ENCODE measurements at places on chromosomes 13 and 19.
A peak's percentile ranks its signal among the peaks of the same experiment; 100 is the strongest.

GRCh38 chr19:31545777-31546176 lies 196.5 kb upstream of the TSHZ3 start:
- DNase-seq, result no peak

GRCh38 chr19:48806818-48807589 lies 3.8 kb downstream of the BCAT2 start:
- DNase-seq, result no peak

DNA sequence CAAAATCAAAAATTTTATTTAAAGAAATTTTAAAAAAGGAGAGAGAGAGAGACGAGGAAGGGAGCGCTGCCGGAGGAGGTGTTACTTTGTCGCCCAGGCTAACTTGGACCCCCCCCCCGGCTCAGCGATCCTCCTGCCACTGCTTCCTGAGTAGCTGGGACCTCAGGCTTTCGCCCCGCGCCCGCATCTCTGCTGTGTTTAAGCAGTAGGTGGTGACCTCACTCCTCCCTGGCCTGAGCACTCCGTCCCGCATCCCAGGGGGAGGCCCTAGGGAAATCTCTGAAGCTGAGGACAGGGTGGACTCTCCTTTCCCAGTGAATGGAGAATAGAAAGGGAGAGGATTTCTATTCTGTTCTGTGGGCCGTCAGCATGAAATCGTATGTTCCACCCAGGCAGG lies 485 bp upstream of the ZNF845 start:
- no peak for DNase-seq

GRCh38 chr13:28321756-28322155 lies 173.2 kb downstream of the FLT1 start:
- DNase-seq, result no peak

GRCh38 chr19:46478356-46478986 lies 7.1 kb upstream of the PNMA8A start:
- DNase-seq, result no peak

DNA sequence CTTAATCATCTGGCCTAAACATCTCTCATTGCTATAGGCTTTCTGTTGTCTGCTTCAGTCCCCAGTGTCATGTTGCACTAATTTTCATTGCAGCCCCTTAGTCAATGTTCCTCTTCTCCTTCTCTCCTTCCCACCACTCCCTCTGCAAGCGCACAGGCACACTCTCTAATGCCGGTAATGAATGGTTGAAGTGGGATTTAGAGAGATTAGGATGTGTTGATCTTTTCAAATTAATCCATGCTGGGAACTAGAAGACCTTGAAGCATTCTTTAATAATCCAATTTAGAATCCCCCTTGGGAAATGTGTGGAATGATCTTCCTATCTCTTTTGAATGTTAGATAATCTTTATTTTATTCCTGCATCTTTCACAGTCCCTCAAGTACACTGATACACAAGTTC lies 33.2 kb upstream of the NDFIP2 start:
- DNase-seq, result no peak

DNA sequence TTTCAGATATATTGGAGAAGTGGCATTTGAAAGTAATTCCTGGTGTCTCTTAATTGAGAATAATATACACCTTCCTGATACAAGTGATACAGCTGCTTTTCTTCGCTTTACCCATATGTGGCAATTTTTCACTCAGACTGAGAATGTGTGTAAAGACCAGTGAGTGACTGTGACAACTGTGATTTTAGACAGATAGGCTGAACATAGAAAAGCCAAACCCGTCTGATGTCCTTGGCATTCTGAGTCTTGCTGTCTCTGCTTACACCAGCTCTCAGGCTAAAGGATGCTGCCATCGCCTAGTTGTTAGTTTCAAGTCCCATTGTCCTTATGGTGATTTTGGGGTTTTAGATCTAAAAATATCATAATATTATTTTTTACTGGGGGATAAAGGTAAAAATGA lies 492.6 kb downstream of the RFC3 start:
- DNase-seq, result no peak

GRCh38 chr19:2461751-2462634 lies 5.2 kb upstream of the LMNB2 start:
- DNase-seq, result peak; percentile 77

DNA sequence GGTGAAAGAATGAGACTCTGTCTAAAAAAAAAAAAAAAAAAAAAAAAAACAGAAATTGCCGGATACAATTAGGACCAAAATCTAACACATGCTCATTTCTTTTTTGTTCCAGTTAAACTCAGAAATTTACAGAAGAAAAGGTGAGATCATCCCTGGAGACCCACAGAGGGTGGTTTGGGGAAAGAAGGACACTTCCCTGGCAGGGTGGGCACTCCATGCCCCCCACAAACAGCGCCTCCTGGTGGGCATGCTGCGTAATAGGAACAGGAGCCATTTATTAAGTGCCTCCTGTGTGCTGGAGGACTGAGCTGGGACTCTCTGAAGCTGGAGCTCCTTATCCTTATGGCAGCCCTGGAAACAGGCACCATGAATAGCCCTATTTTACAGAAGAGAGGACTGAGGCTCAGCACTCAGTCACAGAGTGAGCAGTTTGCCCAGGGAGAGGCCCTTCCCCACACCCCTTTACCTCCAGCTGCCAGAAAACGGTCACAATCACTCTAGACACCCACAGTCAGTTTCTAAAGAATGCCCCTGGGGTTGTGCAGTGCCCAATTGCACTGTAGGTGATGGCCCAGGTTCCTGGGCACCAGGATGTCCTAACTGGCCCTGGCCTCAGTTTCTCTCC lies 10.1 kb downstream of the C19orf38 start:
- DNase-seq, result no peak

All from T-helper 2 cell treated with Interferon-gamma antibody and Interleukin-4, amounts not matched to agents 5 μg/mL and 100 μg/mL, for 36 hours (primary cell).